Pulmonary artery endothelial cell (primary cell): ENCODE measurements at places on chromosomes 5 and 9.

DNA sequence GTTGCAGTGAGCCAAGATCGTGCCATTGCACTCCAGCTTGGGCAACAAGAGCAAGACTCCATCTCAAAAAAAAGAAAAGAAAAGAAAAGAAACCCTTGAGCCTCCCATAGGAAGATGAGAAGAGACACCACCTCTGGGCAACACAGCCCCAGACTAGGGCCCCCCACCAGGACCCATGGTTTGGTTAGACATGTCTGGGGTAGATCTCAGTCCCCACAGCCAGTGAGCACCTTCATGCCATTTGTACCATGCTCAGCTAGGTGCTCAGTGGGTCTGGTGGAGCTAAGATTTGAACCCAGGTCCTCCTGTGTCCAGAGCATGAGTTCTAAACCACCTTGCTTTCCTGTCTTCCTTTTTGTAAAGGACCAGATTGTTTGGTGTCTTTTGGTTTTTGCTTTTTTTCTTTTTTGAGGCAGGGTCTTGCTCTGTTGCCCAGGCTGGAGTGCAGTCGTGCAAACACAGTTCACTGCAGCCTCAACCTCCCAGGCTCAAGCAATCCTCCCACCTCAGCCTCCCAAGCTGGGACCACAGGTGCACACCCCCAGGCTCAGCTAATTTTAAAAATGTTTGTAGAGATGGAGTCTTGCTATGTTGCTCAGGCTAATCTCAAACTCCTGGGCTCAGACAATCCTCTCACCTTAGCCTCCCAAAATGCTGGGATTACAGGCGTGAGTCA, 11.7 kb downstream of the OLFML2A start:
- no peak for DNase-seq

DNA sequence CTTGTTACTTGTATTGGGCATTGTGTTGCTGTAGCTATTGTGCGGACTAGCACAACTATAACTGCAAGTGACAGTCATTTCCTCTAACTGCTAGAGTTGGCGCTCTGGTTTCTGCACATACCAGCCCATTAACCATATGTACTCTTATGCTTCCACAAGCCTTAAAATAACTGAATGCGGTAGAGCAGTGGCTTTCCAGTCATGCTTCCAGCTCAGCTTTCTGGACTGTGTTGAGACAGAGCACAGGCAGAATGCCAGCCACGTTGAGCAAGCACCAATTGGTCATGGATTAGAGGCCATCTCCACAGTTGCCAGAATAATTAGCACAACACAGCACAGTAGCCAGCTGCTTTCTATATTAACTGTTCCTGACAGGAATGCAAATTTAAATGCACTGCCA, 12.2 kb downstream of the INVS start:
- DNase-seq: no peak

GRCh38 chr9:20558566-20559016, 63.7 kb downstream of the MLLT3 start:
- no peak for DNase-seq

DNA sequence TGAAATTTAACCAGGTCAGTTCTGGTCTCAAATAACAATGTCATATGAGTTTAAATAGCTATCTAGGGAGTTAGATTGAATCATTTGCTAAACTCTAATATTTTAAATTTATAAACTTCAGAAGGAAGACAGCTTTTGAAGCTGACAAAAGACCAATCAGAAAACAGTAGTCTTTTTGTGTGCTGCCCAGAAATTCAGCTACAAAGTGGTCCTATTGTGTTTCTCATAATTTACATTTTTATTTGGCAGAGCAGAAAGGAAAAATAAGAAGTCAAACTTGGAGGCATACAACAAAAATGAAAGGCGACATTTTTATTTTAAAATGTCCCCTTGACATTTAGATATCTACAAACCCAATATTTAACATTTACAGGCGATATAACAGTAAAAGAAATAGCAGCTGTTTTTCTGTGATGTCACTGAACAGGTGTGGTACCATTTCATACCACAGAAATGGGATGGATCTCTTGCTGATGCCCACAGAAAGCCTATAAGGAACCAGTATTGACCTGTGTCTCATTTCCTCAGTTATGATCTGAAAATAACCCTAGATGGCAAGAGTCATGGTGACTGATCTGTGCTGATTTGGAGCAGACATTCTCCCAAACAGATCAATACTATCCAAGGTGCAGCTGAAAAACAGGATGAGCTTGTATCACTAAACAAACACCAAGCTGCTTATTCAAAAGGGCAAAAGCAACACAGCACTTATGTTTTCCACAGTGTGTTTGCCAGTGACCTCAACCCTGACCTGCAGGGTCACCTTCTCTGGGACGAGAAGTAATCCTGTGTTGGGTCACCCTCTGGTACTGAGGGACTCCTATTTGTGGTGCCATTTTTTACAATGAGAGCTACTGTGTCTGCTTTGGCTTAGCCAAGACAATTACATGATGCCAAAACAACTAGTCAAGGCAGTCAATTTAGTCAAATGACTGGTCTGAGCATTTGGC, 3.6 kb upstream of the FST start:
- no peak for DNase-seq

- no peak for DNase-seq
These were observed 67.9 kb downstream of the STK10 start for GRCh38 chr5:172119921-172120688.
